ENCODE measurements at places on chromosomes 7 and 10.

DNA sequence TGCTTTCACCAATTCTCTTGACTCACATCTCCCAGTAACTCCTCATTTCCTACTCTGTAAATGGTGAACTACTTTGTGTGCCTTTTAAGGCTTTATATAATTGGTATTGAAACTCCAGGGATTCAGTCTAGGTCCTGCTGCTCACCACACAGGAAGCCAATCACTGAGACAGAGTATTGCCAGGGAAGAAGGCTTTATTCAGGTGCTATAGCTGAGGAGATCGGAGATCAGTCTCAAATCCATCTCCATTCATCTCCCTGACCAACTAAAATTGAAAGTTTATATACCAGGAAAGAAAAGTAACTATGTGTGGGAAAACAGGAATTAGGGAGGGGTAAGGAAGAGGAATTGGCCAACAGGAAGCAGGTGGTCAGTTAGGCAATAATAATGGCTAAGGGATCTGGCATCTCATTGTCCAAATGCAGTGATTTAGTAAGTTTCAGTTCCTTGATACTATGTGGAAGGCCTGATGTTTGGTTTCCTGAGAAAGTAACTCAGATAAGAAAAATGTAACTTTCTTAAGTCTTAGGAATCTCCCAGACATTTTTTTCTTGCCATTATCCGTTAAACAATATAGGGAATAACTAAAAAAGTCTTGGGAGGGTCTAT is 10.2 kb upstream of the SDHAF3 start:
- no peak for DNase-seq

- DNase-seq, result no peak
These were observed 50.6 kb upstream of the GJD4 start for GRCh38 chr10:35554461-35555056.

- DNase-seq, result no peak
These were observed 49.0 kb upstream of the ARHGAP12 start for GRCh38 chr10:31977440-31978155.

DNA sequence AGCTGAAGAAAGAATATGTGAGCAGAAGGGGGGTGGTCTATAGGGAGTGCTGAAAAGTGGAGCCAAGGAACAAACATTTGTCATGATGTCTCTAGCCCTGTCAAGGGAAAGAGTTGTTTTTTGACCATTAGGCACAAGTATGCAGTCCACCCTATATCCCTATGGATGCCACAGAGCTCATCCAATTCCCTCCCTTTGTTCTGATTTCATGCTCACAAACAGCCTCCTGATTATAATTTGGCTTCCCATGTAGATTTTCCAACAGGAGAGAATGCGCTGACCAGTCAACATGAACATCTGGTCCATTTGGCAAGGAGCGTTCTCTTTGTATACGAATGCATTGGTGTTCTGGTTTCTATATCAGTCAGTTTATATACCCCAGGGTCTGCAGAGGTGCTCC is 12.1 kb upstream of the CEP41 start:
- DNase-seq, result no peak

DNA sequence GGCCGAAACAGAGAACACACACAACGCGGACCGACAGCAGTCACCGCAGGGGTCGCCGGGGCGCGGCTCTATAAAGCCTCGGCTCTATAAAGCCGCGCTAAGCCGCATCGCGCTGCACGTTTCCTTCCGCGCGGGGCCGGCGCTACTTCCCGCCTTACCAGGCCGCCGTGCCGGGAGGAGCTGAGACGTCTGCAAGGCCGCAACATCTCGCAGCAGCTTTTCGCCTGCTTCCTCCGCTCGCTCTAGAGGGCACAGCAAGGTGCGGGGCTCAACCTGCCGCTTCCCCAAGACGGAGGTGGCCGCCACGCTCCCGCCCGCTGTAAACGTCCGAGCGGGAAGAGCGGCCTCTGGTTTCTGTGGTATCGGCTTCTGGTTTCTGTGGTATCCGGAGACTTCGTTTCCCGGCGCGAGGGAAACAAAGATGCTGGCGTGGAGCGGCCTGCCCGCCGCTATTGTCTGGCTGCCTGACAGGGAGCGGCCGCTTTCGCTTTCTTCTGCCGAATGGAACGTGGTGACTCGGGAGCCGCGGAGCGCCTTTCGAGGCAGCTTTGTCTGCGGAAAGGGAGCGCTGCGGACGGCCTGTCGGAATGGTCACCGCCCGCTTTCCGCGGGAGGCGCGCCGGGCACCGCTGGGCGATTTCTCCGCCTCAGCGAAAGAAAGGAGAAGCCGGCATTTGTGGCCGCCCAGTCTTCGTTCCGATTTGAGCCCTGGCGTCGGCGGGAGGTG is 91.8 kb downstream of the SPAG6 start:
- DNase-seq, result peak; percentile 90

GRCh38 chr10:84478151-84478550 is 149.8 kb downstream of the CCSER2 start:
- DNase-seq, result no peak
